ENCODE measurements at places on chromosomes 12 and 14. TPM values are rescaled to one million over a fixed set of nuclear protein-coding genes. Genes with fewer than 3 reads are reported as not detected.
A peak's percentile ranks its signal among the peaks of the same experiment; 100 is the strongest.

- H3K4me1 ChIP-seq: no peaks in the 10 kb centered on the region
- H3K27ac ChIP-seq: no peak overlapping the region
- peak; percentile 19 for DNase-seq
- no peak overlapping the region for H3K4me3 ChIP-seq
- no peaks in the 10 kb centered on the region for H3K27me3 ChIP-seq
Measured at GRCh38 chr12:130017591-130018449, 114.0 kb upstream of the TMEM132D start.

Gene MYRFL
- polyA plus RNA-seq: not detected

DNA sequence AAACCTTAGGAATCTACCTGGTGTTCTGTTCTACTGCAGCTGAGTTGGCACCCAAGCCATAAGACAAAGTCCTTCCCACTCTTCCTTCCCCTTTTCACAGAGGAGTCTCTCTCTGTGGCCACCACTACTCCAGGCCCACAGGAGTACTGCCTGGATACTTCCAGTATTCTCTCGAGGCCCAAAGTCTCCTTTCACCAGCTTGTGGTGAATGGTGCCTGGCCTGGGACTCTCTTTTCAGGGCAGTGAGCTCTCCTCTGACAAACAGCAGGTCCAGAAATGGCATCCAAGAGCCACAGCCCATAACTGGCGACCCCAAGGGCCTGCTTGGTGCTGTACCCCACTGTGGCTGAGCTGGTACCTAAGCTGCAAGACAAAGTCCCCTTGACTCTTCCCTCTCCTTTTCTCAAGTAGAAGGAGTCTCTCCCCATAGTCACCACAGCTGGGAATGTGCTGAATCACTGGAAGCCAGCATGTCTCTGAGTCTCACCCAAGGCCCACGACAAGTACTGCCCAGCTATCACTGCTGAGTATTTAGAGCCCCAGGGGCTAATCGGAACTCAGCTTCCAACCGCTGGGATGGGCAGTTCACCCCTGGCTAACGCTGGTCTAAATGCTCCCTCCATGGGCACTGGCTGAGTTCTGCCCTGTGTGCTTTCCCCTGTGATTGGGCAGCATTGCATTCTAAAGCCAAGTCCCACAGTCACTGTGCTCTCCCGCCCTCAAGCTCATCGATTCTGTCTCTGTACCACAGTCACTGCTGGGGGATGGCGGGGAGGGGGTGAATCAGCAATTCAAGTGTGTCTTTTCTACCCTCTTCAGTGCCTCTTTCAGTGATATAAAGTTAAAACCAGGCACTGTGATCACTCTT, 6.1 kb downstream of the A2ML1 start:
- DNase-seq: no peak
- H3K4me3 ChIP-seq: no peak overlapping the region
- no peaks in the 10 kb centered on the region for H3K27me3 ChIP-seq

GRCh38 chr12:43444940-43445564, 107.0 kb downstream of the ADAMTS20 start:
- no peaks in the 10 kb centered on the region for H3K4me1 ChIP-seq
- no peaks in the 10 kb centered on the region for H3K36me3 ChIP-seq
- DNase-seq: no peak
- no peak overlapping the region for H3K4me3 ChIP-seq
- H3K27ac ChIP-seq: no peak overlapping the region
- no peaks in the 10 kb centered on the region for H3K27me3 ChIP-seq

Gene SYCP3
- not detected for polyA plus RNA-seq

GRCh38 chr14:75342762-75343599, 64.4 kb downstream of the FOS start:
- H3K4me3 ChIP-seq: no peak overlapping the region
- peak overlapping the region; percentile 0 for H3K27ac ChIP-seq
- no peaks in the 10 kb centered on the region for H3K27me3 ChIP-seq
- H3K36me3 ChIP-seq: no peaks in the 10 kb centered on the region
- DNase-seq: no peak
- H3K4me1 ChIP-seq: no peaks in the 10 kb centered on the region

GRCh38 chr12:113260127-113260526, 38.9 kb downstream of the TPCN1 start:
- no peak overlapping the region for H3K4me3 ChIP-seq
- H3K36me3 ChIP-seq: no peaks in the 10 kb centered on the region
- no peaks in the 10 kb centered on the region for H3K27me3 ChIP-seq
- peaks cover 27% of the 10 kb centered on the region for H3K4me1 ChIP-seq
- H3K27ac ChIP-seq: peak overlapping the region; percentile 64
- peak; percentile 56 for DNase-seq

- no peaks in the 10 kb centered on the region for H3K4me1 ChIP-seq
- no peak for DNase-seq
- no peaks in the 10 kb centered on the region for H3K36me3 ChIP-seq
- no peaks in the 10 kb centered on the region for H3K27me3 ChIP-seq
Measured at GRCh38 chr14:106286697-106287290, 760.4 kb downstream of the TMEM121 start.

Gene DNAJC22
- 7.8 TPM for polyA plus RNA-seq

Gene BORCS5
- polyA plus RNA-seq: 7.0 TPM

GRCh38 chr12:27207615-27208413, 36.3 kb upstream of the STK38L start:
- H3K27ac ChIP-seq: no peak overlapping the region
- H3K4me3 ChIP-seq: no peak overlapping the region
- DNase-seq: no peak
- no peaks in the 10 kb centered on the region for H3K36me3 ChIP-seq
- H3K27me3 ChIP-seq: no peaks in the 10 kb centered on the region

GRCh38 chr12:6631549-6631961, 4.2 kb downstream of the LPAR5 start:
- H3K27me3 ChIP-seq: no peaks in the 10 kb centered on the region
- no peak for DNase-seq
- no peaks in the 10 kb centered on the region for H3K4me1 ChIP-seq
- H3K36me3 ChIP-seq: no peaks in the 10 kb centered on the region
- peak overlapping the region; percentile 40 for H3K27ac ChIP-seq
- H3K4me3 ChIP-seq: no peak overlapping the region

- H3K4me3 ChIP-seq: no peak overlapping the region
- DNase-seq: no peak
- no peaks in the 10 kb centered on the region for H3K27me3 ChIP-seq
- no peak overlapping the region for H3K27ac ChIP-seq
Measured at GRCh38 chr14:31828946-31829868, 247.9 kb upstream of the ARHGAP5 start.

Gene APEX1
- polyA plus RNA-seq: 84.4 TPM

GRCh38 chr14:54625112-54625511, 58.2 kb downstream of the SAMD4A start:
- H3K27ac ChIP-seq: peak overlapping the region; percentile 74
- H3K4me3 ChIP-seq: peak overlapping the region; percentile 14
- peaks cover 80% of the 10 kb centered on the region for H3K4me1 ChIP-seq
- H3K36me3 ChIP-seq: no peaks in the 10 kb centered on the region

DNA sequence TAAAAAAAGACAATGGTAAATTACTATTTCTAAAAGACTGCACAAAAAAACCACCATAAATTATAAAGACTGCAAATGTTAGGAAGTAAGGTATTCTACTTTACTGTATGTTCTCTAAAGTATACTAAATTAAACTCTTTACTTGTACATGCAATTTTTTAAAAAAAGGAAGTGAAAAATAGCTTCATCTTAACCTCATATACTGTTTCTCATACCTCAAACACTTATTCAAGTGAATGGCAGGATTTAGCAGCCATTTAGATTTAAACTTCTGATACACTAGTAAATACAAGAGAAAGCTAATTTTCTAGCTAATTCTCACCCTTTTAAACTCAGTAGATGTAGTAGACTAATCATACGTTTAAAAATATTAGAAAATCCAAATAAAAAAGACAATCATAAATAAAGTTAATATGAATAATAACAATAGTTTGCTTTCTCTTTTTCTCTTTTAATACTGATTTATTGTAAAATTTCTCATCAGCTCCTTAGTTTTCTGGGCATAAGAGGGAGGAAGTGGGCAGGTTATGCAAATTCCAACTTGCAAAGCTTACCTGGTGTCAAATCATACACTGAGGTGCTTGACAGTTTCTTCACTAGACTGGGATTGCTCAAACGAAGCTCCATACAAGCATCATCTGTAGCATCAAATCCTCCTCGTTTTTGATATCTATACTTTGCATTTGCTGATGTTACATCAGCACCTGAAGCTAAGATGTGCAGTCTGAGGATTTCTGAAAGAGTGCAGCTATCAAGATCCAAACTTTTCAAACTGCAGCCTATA, 71.0 kb upstream of the CFL2 start:
- no peaks in the 10 kb centered on the region for H3K27me3 ChIP-seq
- no peak overlapping the region for H3K4me3 ChIP-seq
- H3K4me1 ChIP-seq: no peaks in the 10 kb centered on the region
- no peak for DNase-seq
- peaks cover 11% of the 10 kb centered on the region for H3K36me3 ChIP-seq
